Left renal cortex interstitium (tissue), 4 donors: ENCODE measurements at places on chromosomes 6 and 20. TPM values are rescaled to one million over a fixed set of nuclear protein-coding genes. Genes with fewer than 3 reads are reported as not detected.

DNA sequence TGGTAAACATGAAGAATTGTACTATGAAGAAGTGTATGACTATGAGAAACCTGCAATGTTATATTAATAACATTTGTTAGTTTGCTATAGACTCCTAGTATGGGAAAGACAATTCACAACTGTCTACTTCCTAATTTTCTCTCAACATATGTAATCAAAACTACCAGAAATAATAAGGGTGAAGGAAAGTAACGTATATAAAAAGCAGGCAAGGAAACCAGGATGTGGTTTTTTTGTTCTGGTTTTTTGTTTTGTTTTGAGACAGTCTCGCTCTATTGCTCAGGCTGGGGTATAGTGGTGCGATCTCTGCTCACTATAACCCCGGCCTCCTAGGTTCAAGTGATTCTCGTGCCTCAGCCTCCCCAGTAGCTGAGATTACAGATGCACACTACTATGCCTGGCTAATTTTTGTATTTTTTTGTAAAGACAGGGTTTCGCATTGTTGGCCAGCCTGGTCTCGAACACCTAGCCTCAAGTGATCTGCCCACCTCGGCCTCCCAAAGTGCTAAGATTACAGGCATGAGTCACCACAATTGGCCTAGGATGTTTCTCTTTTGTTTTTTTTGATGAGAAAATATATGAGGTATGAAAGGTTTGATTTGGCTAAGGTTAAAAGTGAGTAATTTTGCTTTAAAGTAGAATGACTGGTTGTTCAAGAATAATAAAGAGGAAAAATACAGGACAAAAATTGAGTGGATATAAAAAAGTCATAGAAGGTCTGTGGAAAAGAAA lies 83.1 kb downstream of the PTCHD4 start:
- DNase-seq = no peak

DNA sequence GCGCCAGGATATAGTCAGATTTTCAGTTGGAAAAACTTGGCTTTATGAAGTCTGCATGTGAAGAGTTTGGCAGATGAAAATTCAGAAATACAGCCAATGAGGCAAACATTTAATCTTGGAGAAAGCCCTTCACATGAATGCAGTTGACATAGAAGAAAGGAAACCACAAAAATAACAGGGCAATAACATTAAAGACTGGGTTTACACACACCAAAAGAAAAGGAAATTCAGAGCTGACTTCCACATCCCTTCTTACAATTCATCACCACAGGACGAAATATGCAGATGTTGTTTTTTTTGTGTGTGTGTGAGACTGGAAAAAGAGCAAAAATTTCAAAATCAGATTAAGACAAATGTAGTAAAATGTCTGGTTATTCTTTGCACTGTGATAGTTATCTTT lies 69.8 kb upstream of the HEY2 start:
- no peak for DNase-seq

DNA sequence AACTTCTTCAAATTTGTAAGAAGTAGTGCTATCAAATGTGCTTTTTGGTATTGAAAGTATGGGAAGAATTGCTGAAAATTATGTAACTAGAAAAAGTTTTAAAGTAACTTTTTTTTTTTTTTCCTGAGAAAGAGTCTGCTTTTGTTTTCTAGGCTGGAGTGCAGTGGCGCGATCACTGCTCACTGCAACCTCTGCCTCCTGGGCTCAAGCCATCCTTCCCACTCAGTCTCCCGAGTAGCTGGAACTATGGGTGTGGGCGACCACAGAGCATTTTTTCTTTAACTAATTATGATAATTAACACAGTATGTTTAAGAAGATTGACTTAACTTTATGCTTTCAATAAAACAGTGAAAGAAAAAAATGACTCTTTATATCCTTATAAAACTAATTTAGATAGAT lies 38.4 kb downstream of the BMP5 start:
- DNase-seq = no peak

DNA sequence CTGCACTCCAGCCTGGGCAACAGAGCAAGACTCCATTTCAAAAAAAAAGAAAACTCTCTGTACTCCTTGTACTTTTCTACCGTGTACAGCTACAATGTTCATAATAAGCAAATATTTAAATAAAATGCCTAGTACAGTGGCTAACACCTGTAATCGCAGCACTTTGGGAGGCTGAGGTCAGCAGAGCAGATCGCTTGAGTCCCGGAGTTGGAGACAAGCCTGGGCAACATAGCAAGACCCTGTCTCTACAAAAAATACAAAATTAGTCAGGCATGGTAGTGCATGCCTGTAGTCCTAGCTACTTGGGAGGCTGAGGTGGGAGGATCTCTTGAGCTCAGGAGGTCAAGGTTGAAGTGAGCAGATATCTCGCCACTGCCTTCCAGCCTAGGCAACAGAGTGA lies 5.7 kb downstream of the NAPB start:
- DNase-seq = no peak

GRCh38 chr6:157030755-157031154 lies 253.6 kb downstream of the ARID1B start:
- no peak for DNase-seq

Gene MYLK4
- 1.4 TPM for polyA plus RNA-seq

DNA sequence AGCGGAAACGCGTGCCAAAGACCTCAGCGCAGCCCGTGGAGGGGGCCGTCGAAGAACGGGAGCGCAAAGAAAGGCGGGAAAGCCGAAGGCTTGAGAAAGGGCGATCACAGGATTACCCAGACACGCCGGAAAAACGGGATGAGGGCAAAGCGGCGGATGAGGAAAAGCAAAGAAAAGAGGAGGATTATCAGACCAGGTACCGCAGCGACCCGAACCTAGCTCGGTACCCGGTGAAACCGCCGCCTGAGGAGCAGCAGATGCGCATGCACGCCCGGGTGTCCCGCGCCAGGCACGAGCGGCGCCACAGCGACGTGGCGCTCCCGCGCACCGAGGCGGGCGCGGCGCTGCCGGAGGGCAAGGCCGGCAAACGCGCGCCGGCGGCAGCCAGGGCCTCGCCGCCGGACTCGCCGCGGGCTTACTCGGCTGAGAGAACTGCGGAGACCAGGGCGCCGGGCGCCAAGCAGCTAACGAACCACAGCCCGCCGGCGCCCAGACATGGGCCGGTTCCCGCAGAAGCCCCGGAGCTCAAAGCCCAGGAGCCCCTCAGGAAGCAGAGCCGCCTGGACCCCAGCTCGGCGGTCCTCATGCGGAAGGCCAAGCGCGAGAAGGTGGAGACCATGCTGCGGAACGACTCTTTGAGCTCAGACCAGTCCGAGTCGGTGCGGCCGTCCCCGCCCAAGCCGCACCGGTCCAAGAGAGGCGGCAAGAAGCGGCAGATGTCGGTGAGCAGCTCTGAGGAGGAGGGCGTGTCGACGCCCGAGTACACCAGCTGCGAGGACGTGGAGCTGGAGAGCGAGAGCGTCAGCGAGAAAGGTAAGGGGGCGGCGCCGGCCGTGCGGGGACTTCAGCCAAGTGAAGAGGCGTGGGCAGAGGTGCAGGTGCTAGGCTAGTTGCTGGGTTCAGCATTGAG lies 296.2 kb downstream of the RIMS1 start:
- no peak for DNase-seq

DNA sequence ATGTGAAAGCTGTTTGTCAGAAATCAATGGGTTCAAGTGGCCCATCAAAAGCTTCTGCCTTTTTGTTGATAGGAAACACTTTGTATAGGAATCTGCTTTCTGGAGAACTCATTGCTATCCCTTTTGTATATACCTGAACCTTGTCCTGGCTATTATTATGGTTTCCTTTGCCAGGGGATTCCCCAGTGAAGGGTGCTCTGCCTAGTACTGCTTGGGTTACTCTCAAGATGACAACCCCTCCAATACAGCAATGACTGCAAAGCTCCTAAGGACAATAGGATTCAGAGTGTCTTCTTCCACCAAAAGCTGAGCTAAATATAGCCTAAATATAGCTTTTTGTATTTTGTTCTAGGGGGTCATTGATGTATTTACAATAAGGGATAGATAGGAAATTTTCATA lies 54.0 kb upstream of the PTPRK start:
- no peak for DNase-seq

DNA sequence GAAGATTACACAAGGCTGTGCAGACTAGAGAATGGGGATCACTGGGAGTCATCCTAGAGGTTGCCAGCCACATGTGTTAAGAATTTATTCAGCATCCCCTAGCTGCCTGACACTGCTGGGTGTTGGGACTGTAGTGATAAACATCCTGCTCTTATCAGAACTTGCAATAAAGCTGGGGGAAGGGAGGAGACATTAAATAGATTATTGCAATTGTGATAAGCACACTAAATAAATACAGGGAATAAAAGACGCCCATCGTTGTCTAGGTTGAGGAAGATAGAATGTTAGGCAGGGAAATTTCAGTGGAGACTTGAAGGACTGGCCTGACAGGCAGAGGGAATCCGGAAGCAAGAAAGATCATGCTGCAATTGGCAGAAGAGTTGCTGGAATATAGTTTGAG lies 33.2 kb upstream of the TRAM2 start:
- DNase-seq = no peak

Gene ULBP3
- 8.1 TPM for polyA plus RNA-seq

Gene OPRM1
- not detected for polyA plus RNA-seq

DNA sequence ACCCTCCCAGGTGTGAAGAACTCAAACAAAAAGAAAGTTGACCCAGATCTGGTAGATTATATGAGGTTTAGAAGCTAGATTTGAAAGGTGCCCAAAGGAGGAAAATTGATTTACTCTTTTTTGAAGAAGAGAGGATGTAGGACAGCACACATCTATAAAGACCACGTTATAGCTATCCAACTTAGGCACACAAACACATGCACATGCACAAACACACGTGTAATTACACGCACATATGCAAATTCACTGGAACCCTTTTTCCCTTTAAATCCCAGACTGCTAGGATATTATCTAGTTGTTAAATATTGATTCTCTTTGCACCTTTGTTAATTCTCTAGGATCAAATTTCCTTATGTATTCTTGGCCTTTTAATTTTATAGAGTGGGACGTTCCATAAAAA lies 272.8 kb upstream of the TBX18 start:
- DNase-seq = no peak

DNA sequence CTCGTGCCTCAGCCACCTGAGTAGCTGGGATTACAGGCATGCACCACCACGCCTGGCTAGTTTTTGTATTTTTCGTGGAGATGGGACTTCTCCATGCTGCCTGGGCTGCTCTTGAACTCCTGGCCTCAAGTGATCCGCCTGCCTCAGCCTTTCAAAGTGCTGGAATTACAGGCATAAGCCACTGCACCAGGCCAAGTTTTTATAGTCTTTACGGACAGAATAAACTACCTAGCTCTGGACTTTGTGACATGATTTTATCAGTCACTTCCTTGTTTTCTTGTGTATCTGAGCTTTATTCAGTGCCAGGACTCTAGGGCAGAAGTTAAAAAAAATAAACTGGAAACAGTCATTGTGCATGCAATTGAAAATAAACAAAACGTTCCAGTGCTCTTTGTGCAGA lies 46.7 kb upstream of the RALGAPA2 start:
- no peak for DNase-seq

DNA sequence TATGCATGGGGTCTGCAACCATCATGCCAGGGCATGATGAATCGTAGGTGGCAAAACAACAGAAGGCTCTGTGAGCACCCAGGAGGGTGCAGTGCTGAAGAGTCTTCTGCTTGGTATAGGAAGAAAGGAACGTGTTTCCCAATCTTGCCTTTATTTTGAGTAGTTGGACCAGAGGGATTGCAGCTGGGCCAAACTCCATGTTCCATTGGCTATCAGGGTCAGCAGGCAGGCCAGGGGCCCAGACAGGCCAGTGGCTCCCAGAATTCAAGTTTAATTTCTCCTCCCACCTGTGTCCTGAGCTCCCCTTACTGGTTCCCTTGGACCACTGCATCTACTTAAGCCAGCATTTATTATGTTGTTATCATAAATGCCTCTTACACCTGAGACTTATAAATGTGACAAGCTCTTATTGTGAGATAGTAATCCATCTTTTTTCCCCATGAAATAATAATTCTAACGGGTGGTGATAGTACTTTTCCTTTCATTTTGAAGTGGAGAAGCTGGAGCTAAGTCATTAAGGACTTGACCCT lies 918 bp upstream of the TRIM38 start:
- no peak for DNase-seq

- no peak for DNase-seq
These were observed 5.6 kb upstream of the CCDC170 start for GRCh38 chr6:151488226-151488625.

DNA sequence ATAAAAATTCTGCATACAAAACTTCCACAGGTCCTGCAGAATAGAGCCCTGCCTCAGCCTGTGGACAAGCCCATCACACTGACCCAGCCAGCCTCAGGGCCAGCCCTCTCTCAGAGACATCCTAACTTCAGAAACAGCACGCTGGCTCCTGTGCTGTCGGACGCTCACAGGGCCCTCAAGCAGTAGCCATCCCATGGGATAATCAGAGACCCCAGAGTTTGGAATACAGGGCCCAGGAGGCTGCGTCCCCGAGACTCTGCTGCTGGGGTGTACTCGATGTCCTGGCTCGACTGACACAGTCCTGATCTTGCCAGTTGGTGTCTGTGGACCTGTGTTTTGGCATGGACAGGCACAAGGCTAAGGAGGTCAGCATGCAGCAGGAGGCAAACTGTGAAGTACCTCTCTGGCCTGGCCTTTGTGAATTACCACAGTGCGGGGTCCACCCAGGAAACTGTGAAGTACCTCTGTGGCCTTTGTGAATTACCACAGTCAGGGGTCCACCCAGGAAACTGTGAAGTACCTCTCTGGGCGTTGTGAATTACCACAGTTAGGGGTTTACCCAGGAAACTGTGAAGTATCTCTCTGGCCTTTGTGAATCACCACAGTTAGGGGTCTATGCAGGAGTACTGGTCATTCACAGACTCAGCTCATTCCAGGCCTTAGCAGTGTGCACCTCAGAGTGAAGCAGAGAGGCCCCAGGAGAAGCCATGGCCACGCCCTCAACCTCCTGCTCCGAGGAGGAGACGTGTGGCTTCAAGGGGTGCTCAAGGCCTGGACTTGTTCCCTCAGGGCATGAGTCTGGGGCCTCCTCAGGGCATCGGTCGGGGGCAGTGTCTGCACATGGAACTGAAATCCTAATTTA lies 212.4 kb downstream of the SYNDIG1 start:
- no peak for DNase-seq

DNA sequence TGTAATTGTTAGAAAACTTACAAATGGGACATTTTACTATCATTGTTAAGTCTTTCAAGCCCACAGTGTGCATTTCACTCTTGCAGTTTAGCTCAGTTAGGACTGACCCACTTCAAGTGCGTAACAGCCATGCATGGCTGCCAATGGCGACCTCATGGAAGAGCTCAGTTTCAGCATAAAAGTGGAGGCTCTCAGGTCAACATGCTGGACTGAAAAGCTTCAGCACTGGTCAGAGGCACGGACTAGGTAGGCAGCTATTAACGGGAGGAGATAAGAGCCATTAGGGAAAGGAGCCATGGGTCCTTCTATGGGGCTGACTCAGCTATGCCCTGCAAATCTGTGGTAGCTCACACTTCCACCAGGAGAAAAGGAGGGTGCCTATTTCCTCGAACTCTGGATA lies 101.8 kb downstream of the TTLL2 start:
- DNase-seq = no peak
